ENCODE measurements at places on chromosomes 6 and 20.

- no peak for DNase-seq
Measured at GRCh38 chr6:107418118-107418517, 41.2 kb downstream of the PDSS2 start.

DNA sequence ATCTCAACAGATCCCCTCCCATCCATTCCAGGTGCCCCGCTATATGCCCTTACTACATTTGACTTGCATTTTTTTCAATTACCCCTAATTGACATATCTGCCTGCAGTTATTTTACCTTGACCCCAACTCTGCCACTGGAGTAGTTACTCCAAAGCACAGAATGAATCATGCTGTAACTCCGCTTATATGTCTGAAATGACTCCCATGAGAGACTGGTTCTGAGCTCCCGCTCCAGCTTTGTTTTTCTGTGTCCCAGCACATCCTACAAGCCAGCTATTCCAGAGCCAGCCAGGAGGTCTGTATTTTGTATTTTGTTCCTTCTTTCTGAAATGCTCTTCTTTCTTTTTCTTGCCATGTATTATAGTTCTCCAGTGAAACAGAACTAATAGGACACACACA lies 10.9 kb upstream of the NOX3 start:
- no peak for DNase-seq

GRCh38 chr20:41475503-41475902 lies 108.9 kb upstream of the EMILIN3 start:
- no peak for DNase-seq

- no peak for DNase-seq
Measured at GRCh38 chr6:37010402-37010892, 5.0 kb downstream of the FGD2 start.

DNA sequence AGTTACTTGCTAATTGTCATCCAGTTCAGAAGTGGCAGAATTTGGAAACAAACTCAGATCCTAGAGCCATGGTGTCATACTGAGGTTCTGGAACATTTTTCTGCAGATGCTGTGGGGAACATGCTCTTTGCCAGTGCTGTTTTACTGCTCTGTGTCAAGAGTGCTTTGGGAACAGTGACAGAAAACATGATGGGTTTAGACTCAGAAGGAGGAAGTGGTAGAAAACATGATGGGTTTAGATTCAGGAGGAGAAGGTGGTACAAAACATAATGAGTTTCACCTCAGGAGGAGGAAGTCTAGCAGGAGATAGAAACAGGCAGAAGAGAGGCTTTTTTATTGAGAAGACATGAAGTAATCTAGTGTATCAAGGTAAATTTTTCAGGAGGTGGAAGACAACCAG lies 815.5 kb downstream of the DHX35 start:
- no peak for DNase-seq

- no peak for DNase-seq
Measured at GRCh38 chr6:169042061-169042460, 211.6 kb downstream of the THBS2 start.

DNA sequence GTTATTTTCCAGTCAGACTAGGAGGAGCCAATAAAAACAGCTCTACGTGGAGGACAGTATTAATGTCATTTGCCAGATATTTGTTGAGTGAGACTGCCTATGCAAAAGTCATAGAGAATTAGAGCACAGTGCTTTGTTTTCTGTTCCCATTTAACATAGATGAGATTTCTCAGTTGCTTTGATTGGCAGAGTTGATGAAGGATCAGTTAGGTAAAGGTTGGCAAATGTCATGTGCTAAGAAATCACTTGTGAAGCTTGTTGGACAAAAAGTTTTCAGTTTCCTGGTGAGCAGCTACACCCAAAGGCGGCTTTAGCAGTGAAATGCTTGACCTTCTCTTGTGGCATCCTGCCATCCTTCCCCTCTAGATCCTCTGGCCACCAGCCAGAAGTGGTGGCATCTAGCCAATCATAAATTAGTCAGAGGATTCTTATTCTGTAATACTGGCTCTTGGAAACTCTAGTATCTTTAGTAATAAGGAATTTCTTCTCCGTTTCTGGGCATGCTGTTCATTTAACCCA lies 37.0 kb downstream of the BCKDHB start:
- DNase-seq, result no peak

GRCh38 chr6:142289687-142290086 lies 12.1 kb upstream of the ADGRG6 start:
- no peak for DNase-seq

DNA sequence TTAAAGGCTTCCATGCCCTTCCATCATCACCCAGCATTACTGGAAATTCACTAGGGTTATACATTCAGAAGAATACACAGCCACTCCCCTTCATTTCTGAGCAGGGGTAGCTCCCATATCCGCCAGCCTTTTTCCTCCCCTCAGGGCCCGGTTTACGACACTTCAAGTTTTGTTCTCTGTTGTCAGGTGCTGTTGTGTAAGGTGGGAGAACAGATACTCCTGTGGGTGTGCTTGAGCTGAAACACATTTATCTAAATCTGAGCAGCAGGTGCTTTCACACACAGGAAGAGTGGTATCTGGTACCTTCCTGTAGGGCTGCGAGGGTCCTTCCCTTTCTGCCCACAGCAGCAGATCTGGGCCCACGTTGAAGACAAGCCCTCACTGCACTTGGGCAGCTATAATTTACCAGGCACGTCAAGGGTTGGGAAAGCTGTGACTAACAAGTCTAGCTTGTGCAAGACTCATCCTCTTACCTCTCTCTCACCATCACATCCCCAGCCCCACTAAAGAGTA lies 215.8 kb upstream of the RREB1 start:
- no peak for DNase-seq

DNA sequence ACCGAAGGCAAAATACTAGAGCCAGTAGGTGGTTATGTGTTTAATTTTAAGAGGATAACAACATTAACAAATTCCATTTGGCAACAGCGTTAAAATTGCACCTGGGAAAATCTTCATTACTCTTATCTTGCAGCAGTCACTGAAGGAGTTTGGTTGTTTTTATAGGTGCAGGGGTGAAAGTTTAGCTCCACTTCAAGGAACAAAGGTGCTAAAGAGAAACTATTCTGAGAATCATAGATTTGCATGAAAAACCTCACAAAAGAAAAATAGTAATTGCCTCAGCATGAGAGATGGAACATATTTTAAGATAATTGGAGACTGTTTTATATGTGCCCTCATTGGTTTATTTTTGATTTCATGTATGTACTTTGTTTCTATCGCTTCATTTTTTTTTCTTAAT lies 444.4 kb downstream of the UTRN start:
- DNase-seq, result no peak

GRCh38 chr20:52410182-52410647 lies 218.6 kb upstream of the ZFP64 start:
- no peak for DNase-seq

DNA sequence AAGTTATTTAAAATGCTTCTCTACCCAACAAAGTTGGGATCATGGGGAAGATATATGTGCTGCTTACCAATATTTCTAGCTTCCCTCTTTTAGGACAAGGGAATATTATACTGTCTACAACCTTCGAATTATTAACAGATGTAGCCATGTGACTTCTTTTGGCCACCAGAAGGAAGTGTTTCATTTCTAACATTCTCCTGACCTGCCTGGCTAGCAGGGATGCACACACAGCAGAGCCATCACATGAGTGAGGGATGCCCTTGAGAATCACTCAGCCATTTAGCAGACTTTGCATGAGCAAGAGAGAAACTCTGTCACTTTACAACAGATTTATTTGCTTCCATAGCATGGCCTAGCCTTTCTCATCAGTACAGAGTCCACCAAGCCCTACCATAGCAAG lies 230.7 kb upstream of the MARCKS start:
- no peak for DNase-seq

DNA sequence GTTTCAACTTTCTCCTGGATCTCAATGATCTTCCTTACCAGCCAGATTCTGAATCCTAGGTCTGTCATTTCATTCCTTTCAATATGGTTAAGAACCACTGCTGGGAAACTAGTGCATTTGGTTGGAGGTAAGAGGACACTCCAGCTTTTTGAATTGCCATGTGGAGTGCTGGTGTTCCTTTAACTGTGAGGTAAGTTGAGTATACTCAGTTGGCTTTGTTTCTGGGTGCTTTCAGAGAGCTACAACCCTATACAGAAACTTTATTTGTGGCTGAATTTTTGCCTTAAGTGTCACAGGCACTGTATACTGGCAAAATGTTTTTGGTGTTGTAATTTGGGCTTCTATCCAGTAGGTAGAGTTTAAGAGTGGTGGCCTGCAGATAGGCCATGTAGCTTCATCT lies 175.8 kb downstream of the TBC1D32 start:
- no peak for DNase-seq

DNA sequence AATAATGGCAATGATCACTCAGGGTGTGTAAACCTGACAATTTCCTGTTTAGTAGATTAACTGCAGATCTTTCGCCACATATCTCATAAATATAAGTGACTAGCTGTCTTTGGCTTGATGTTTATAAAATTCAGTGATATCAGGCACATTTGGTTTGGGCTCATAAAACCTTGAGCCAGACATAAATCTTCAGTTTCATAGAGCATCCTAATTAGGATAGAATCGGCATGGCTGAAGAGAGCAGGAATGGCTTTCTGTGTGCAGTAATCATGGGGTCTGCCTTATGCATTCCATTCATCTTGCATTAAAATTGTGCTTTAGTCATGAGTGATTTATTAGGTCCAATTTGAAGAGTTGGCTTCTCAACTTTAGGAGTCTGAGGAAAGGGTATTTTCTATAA lies 27.2 kb downstream of the AIG1 start:
- no peak for DNase-seq

DNA sequence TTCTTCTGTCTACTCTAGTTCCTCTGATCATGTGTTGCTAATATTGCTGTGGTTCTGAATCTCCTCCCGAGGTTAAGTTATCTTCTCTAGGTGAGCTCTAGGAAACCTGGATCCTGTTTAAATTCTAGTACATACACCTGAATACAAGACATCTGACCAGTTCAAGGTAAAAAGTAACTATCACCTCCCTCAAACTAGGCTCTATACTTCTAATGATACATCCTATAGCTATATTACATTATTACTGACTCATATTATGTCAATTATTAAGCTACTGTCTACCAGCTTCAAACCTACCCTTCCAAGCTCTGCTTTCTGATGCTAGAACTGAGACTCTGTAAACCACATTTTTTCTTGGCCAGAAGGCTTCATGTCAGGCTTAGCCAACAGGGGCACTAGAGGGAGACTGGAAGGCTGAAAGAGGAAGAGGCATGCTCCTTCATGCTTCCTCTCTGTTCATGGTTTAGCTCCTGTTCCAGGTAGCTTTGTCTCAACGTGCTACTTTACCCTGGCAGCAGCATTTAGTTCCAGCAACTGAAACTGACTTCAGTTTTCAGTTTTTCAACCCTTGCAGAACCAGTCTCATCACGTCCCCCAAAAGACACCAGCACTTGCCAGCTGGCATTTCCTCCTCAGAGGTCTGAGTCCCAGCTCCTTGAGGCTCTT lies 148.4 kb upstream of the TOP1 start:
- DNase-seq, result no peak

GRCh38 chr6:111494951-111495635 lies 12.1 kb upstream of the REV3L start:
- DNase-seq, result no peak

DNA sequence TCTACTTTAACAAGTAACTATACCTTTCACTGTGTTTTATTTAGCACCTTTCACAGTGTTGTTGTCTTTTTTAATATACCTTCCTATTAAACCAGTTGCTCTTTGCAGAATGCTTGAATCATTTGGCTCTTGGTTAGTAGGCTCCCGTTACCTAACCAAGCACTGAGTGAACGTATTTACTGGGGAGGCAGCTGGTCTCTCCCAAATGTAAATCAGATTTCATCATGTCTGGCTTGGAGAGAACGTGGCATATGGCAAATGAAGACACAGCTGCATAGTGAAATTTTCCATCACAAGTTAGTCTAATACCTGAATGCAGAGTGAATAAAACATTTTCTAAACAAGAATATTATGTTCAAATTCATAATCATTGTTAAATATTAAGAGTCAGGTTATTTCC lies 12.4 kb downstream of the HTR1E start:
- no peak for DNase-seq

DNA sequence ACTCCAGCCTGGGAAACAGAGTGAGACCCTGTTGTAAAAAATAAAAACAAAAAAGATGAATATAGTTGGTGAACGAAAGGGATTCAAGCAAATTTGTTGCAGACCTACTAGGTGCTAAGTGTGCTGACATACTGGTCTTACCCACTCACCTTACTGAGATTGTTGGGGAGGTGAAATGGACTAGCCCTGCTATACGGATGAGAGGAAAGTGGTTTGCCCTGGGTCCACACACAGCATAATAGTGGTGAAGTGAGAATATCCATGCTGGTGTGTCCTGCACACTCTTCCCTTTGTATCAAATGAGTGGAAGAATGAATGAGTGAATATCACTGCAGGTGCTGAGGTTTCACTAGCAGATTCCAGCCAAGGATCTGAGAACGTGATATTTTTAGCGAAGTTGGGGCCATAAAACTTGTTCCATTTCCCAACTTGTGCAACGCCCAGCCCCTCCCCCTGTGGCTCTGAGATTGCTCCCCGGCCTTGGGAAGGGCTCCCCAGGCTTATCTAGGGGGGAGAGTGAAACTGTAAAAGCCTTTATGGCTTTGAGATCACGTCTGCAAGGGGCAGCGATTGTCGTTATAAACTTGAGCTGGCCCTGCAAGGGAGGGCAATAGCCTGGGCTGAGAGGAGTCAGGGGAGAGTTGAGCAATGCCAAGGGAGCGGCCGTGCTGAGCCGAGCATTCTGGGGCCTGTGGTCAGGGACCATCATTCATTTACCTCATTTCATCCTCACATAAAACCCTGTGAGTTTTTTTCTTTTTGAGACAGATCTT lies 33.2 kb upstream of the TTPAL start:
- DNase-seq, result no peak

GRCh38 chr6:87675004-87675681 lies 26.9 kb downstream of the AKIRIN2 start:
- DNase-seq, result no peak

- DNase-seq, result no peak
Measured at GRCh38 chr6:152783217-152783878, 32.8 kb downstream of the VIP start.

DNA sequence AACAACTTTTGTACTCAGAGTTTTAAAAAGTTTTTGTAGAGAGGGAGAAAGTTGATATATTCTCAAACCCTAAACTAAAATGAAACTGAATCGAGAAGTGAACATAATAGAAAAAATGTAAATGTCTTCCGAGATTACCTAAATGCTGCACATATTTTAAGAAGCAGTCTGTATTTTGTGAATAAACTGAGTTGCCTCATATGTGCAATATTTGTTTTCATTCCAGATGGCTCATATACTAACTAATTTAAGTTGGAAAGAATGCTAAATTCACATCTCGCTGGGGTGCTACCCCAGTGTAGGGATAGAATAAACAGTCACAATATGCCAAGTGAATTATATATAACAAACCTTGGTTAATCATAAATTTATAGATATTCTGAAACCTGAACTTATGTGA lies 285.9 kb upstream of the THEMIS start:
- DNase-seq, result no peak

GRCh38 chr20:49882171-49882970 lies 33.0 kb downstream of the SPATA2 start:
- no peak for DNase-seq

Measured in NCI-H187 treated with DMSO at 0.1 percent for 48 hours (cell line).